ENCODE measurements at places on chromosomes 7 and 10.

GRCh38 chr7:68439897-68440296 is 1158.4 kb upstream of the AUTS2 start:
- DNase-seq = no peak

DNA sequence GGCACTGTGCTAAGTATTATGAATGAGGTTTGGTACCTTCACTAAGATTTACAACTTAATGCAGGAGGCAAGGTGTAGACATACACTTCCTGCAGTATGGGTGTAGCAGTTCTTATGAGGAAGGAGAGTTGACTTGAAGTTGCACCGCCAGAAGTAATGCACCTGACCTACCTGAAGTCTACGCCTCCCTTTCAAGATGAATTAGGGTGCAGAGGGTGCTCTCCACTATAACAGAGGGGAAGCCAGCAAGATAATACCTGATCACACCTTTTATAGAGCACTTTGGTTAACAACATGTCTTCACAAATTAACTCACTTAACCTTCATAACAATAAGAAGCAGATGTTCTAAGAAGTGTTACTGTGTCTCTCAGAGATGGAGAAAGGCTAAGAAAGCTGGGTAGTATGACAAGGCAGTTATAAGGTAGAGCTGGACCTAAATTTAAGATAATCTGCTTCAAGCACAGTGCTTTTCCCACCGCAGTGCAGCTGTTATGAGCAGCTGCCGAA is 552 bp upstream of the RAB18 start:
- no peak for DNase-seq

DNA sequence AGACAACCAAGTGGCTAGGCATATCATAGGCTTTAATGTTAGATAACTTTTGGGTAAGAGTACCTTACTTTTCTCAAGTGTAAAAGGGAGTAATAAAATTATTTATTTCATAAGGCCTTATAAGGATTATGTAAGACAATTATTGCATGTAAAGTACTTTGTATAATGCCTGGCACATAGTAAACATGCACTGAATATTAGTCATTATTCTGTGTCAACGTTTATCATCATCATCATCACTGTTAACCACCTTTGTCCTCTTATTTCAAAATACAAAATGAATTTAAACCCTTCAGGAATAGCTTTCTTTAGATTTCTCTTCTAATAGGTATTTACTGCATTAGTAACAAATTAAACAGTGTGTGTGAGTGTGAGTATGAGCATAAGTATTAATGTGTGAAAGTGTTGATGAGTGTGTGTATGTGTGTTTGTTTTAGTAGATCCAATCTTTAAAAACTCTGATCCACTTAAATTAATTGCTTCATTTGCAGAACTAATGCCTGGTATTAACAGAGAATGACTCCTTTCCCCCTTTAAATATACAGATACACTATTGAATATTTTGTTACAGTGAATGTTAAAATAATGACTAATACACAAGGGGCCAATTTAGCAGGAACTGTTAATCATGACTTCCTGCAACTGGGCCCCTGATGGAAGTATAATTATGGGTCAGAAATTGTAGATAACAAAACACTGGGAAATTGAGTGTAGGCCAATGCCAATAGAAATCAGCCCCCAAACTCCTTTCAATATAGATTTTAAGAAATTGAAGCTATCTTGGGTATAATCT is 213.3 kb upstream of the FZD8 start:
- no peak for DNase-seq

DNA sequence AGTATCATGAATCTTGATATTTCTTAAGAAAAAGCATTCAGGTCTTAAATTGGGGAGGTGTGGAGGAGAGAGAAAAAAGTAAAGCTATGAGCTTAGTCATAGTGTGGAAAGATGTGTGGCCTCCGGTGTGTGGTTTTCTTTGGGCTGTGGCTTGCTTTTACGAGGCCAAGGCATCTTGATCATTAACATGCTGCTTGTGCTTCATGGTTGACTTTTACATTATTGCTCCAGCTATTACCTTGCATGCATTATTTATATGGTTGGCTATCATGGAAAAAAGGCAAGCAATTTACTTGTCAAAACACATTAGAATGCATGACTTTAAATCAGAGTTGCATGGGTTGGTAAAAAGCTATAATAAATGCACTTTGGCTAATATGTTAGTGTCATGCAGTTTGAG is 300.7 kb upstream of the ADARB2 start:
- no peak for DNase-seq

DNA sequence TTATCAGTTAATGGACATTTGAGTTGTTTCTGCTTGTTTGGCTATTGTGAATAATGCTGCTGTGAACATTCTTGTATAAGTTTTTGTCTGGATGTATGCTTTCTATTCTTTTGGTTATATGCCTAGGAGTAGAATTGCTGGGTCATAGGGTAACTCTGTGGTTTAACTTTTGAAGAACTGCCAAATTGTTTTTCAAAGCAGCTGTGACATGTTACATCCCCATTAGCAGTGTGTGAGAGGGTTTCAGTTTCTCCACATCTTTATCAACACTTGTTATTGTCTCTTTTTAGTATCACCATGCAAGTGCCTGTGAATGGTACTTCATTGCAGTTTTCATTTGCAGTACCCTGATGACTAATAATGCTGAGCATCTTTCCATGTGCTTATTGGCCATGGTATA is 2.1 kb upstream of the NDUFB8 start:
- DNase-seq = no peak

DNA sequence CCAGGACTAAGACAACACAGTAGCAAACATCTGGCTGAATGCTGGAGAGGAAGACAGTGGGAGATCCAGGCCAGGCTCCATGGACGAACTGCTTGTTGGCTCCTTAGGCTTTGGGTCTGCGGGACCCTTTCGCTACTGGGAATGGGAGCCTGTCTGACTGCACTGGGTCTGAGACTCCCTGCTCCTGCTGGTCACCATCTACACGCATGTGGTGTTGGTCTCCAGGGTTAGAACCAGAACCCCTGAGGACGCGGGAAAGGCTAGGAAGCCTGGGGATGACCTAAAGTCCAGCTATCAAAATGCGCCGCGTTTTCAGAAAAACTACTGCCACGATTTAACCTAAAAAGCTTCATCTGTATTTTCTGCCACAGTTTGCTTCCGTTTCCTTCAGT is 817 bp upstream of the DNAJB6 start:
- DNase-seq = no peak

DNA sequence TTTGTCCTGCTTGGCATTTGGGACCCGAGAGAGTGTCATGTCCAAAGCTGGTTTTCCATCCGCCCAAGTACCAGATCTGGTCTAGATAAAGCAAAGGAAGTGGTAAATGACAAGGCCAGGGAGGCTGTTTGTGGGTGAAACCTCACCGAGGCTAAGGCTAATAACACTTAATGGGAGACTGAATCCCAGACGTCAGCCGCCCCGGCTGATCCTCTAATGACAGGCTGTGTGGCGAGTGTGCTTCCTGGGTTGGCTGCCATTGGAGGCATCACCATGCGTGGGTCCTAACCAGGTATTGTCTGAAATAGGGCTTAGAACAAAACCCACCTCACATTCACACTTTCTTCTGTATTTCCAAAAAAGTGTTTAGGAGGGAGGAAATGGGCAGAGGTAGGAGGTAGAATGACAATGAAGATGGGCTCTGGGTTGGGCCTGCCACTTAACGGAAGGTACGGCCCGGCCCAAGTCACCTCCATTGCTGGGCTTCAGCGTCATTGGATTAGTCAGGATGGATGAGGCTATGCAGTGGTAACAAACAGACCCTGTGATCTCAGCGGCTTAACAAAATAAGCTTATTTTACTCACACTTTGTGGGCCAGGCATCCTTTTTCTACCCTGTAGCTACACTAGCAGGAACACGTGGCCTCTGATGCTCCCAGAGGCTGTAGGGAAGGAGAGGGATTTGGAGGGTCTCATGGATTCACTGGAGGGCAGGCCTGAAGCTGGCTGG is 59.7 kb downstream of the PROSER2 start:
- no peak for DNase-seq

DNA sequence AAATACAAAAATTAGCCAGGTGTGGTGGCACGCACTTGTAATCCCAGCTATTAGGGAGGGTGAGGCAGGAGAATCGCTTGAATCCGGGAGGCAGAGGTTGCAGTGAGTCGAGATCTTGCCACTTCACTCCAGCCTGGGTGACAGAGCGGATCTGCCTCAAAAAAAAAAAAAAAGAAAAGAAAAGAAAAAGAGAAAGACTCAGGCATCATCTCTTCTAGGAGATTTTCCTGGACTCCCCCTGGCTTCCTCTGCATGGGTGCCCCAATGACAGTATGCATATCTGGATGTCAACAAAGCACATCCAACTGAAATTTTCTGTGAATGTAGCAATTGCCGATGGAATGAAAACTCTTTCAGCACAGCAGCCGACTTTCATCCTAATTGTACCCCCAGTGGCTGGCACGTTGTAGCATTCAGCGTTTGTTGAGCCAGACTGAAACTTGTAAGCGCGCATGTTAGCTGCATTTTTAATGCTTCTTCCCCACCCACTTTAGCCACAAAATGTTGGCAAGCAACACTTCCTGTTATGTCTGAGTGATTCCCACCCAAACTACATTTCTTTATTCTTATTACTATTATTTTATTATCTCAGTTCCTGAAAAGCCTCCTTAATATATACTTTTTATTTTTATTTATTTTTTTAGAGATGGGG is 70.2 kb downstream of the PRTFDC1 start:
- no peak for DNase-seq

DNA sequence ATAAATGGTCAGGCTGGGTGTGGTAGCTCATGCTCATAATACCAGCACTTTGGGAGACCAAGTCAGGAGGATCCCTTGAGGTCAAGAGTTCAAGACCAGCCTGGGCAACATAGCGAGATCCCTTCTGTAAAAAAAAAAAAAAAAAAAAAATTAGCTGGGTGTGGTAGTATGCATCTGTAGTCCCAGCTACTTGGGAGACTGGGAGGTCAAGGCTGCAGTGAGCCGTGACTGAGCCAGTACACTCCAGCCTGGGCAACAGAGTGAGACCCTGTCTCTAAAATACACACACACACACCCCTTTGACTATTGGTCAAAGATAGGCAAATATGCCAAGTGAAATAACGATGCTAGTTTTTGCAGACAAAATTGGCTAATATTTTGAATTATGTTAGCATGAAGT is 80.6 kb downstream of the IGF2BP3 start:
- no peak for DNase-seq

DNA sequence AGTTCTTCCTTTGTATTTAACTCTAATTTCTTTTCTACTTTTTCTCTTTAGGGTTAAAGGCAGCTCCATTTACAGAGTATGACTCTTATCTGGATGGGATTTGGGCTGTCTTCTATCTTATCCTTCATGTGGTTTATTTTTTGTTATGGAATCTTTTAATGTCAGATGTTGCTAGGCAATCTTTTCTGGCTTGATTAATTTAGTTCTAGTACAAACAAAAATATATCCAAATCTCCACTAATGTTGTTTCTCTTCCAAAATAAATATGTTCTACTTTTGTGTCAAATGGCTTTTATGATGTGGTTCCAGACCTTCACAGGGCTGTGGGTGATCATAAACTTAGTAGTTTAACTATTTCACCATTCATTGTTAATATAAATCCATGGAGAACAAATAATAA is 246.9 kb downstream of the AHR start:
- no peak for DNase-seq

DNA sequence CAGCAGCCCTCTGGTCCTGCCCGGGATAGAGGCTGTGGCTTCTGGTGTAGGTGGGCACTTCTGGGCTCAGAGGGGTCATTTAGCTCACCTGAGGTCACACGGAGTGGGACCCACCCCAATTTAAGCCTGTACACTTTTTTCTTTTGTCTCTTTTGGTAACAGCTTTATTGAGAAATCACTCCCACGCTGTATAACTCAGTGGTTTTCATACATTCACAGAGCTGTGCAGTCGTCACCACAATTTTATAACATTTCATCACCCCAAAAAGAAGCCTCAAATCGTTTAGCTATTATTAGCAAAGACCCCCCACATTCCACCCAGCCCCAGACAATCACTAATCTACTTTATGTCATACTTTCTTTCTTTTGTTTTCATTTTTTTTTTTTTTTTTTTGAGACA is 62.3 kb downstream of the LHPP start:
- no peak for DNase-seq

- no peak for DNase-seq
Observed at GRCh38 chr10:58691528-58691927, 178.9 kb downstream of the BICC1 start.

- no peak for DNase-seq
Observed at GRCh38 chr7:94176694-94177200, 172.6 kb upstream of the BET1 start.

DNA sequence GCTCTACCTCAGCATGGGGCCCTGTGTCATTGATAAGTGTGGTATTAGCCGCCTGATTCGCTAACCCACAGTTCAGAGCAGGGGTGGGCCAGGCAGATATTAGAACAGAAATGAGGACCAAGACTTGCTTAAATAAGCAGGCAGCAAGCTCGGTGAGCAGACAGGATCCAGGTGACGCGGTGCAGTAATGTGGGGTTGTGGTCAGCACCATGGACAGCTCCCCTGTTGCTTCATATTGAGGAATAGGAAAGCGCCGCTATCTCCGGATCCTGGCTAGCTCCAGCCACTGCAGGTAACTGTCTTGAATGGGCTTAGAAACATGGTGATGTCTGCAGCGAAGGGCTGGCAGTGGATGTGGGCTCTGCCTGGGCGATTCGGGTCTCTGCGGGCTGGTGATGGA is 51.3 kb upstream of the GPR26 start:
- DNase-seq = peak; percentile 4

GRCh38 chr7:1674161-1675035 is 4.3 kb downstream of the ELFN1 start:
- DNase-seq = no peak

DNA sequence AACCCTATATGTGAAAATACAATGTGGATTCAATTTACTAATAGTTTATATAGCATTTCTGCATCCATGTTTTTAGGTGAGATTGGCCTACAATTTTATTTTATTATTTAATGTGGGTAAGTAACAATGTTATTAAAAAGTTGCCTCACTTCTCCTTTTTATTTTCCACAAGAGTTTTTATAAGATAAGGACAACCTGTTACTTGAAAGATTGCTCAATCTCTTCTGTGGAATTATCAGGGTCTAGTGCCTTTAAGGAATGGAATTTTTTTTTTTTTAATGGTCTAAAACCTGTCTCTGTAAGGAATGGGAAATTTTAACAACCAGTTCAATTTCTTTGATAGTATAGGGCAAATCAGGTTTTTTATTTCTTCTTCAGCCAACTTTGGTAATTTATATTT is 53.9 kb upstream of the RAB18 start:
- no peak for DNase-seq

DNA sequence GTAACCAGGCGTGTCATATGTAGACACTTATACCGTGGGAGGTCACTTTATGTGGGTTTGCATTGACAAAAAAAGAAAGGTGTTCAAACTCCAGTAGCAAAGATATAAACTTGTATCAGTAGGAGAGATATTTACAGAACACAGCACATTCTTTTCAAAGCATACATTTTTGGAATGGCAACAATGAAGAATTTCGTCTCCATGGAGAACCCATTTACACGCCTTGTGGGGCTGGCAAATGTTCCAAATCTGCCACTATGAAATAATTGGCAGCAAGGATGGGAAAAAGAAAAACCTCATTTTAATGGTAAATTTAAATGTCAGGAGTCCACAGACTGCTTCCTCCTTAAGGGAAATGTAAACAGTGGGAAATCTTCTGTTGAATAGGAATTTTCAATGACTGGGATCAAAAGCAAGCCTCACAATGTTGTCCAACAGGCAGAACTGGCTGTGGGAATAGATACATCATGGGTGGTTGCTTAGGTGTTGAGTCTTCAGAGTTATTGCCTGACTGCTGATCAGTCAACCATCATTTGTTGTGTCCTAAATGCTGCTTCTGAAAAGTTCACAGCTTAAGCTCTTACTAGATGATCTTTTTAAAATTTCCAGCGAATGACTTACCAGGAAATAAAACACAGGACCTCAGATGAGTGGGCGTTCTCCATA is 256.6 kb upstream of the SEMA3C start:
- DNase-seq = no peak

GRCh38 chr7:128240696-128241386 is at the start of gene LEP:
LEP (plus strand) TSS chr7:128241278; CDS start chr7:128252019, 10,741 bp downstream.
- DNase-seq = no peak
